ENCODE measurements at places on chromosomes 7 and 10.

DNA sequence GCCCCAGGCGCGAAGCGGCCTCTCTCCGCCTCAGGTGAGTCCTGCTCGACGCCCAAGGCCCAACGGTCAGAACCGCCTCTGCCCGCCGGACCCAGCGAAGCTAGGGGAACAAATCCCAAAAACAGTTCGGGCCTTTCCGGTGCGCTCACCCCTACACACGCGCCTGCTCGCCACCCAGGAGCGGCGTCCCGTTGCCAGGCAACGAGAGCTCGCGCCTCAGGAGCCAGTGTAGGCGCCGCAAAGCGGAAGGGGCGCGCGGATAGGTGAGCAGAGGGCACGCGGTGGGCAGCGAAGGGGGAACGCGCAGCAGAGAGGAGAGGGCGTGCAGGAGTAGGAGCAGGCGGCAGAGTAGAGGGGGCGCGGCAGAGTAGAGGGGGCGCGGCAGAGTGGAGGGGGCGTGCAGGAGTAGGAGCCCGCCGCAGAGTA lies at the start of the genes DYDC1 and DYDC2:
Gene DYDC1 (minus strand): TSS at position 193 of the 426 bp plus-strand sequence. CDS start 4,154 bp downstream, outside the sequence.
Gene DYDC2 (plus strand): TSS at position 219 of the 426 bp plus-strand sequence. CDS start 5,663 bp downstream, outside the sequence.
- DNase-seq = no peak

DNA sequence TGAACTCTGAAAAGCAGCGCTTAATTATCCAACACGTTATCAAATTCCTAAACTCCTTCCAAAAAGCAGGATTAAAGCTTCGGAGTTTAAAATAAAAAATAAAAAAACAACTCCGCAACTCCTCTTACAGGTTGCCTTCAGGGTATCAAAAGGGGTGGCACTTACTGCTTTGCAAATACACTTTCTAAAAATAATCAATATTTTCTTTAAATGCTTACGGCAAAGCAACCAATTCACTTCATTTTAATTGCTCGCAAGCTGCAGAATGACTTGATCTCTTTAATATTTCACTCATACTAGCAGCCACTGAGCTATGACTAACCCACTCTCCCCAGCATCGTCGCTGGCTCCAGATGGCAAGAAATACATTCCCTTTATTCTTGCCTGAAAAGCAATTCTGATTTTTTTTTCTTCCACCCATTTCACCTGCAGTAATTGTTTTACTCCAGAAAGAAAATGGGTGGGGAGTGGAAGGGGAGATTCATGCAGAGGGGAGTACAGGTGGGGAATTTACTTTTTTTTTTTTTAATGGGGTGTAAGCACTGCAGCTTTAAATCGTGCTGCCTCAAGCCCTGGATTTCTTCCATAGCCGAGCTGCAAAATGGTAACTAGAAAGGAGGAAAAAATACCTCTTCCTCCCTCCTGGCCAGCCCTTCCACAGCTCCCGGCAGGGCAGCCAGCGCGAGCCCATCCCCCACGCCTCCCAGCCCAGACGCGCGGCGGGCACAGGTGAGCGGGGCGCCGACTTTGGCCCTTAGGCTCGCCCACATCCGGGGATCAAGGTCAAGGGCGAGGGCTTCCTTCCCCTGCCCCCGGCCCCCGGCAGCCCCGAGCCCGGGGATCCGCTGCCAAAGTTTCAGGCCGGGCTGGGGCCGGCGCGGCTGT lies 54.2 kb upstream of the FHIP2A start:
- DNase-seq = no peak

DNA sequence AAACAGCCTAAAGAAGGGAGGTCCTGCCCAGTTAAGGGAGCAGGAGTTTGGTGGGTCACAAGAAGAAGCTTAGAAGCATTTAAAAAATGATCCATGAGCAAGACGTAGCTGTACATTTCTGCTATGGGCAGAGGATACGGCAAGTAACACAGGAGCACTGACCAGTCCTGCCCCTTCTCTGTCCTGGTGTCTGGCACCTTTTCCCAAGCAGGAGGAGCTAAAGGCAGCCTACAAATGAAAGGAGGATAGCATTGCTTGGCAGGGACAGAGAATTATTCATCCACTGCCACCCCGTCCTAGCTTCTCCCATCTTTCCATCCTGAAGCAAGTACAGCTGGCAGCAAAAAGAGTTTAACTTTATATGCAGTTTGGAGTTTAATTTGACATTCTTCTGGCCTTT lies 1077.6 kb downstream of the TYW1 start:
- DNase-seq = no peak

DNA sequence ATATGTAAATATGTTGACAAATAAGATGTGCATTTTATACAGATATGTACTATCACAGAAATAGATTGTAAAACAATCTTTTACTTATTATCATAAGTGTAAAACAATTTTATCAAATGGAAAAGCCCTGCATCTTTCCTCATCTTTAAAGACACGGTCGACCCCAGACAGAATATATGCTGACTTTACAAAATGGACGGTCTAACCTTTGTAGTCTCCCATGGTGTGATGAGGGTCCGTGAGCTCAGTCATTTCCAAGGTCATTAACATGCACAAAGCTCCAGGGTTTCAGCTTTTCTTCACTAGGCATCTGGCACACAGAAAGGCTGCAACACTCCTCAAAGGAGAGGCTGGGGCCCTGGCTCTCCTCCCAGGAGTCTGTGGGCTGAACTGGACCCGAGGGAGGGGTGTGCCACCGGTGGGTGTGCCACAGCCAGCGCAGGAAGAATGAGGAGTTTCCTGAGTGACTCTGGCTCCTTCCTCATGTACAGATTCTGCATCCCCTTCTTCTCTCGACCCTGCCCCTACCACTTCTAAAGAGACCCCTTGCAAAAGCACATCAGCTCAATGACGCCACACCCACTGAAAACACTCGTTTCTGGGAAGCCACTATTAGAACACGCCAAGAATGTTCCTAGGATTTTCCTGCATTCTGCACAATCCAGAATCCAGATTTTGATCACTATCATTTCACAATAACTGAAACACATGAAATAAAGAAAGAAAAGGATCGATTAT lies 26.2 kb upstream of the ABLIM1 start:
- no peak for DNase-seq

DNA sequence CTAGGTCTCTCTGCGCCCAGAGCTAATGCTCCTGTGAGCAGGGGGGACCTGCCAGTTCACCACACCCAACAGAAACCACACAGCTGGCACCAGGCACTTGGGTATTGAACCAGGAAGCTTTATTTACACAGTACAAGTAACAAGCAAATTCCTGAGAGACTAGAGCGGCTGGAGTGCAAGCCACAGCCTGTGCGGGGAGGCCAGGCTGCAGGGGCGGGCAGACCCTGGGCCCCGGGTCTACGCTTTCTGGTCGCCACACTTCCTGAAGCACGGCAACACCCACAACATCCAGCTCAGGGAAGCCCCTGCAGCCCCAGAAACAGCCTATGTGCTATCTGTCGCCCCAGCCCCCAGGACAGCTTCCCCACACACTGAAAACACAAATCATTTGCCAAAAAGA lies 125.0 kb downstream of the FAM53B start:
- DNase-seq = no peak

GRCh38 chr7:37410305-37411229 lies 38.1 kb downstream of the ELMO1 start:
- peak; percentile 63 for DNase-seq
